Myometrial cell (primary cell): ENCODE measurements at places on chromosomes 2 and 18. TPM values are rescaled to one million over a fixed set of nuclear protein-coding genes. Genes with fewer than 3 reads are reported as not detected.

The CTLA4 gene
- not detected in 2 replicates for total RNA-seq

The SERPINB7 gene
- total RNA-seq, result 16.1 and 25.1 TPM in 2 replicates

The TCF4 gene
- total RNA-seq, result 34.0 and 34.9 TPM in 2 replicates

The M1AP gene
- not detected in 2 replicates for total RNA-seq

The TUBB8B gene
- not detected in 2 replicates for total RNA-seq

The ABCG5 gene
- not detected in 2 replicates for total RNA-seq

The ALPG gene
- total RNA-seq, result not detected in 2 replicates

The CTAGE1 gene
- not detected in 2 replicates for total RNA-seq

The CYS1 gene
- total RNA-seq, result 1.2 TPM in 1 of 2 replicates, not detected in the other
